ENCODE measurements at places on chromosomes 2 and 18.

GRCh38 chr2:197435598-197436420 is 981 bp upstream of the SF3B1 start:
- peaks cover 55% of the 10 kb centered on the region for H3K4me1 ChIP-seq
- peaks cover 13% of the 10 kb centered on the region for H3K27me3 ChIP-seq
- H3K36me3 ChIP-seq, result no peaks in the 10 kb centered on the region
- peak overlapping the region; percentile 100 for H3K27ac ChIP-seq
- H3K4me3 ChIP-seq, result peak overlapping the region; percentile 100

DNA sequence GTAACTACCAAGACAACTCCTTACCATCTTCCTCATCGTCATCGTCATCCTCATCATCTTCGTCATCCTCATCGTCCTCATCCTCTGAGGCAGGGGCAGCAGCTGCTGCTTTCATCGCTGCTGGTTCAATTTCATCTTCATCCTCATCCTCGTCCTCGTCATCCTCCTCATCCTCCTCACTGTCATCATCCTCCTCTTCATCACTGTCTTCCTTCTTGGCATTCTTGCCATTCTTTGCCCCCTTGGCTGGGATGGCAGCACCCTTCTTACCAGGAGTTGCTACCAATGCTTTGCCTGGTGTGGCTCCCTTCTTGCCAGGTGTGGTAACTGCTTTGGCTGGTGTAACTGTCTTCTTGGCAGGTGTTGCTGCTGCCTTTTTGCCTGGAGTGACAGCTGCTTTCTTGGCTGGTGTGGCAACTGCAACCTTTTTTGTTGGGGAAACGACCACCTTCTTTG is 2.7 kb downstream of the NCL start:
- peak overlapping the region; percentile 50 for H3K27ac ChIP-seq
- peaks cover 76% of the 10 kb centered on the region for H3K4me1 ChIP-seq
- H3K36me3 ChIP-seq, result peaks cover 52% of the 10 kb centered on the region
- no peak for DNase-seq

- H3K36me3 ChIP-seq, result no peaks in the 10 kb centered on the region
- H3K4me1 ChIP-seq, result no peaks in the 10 kb centered on the region
- H3K4me3 ChIP-seq, result no peak overlapping the region
Measured at GRCh38 chr18:10713409-10713808, 187.6 kb downstream of the NAPG start.

DNA sequence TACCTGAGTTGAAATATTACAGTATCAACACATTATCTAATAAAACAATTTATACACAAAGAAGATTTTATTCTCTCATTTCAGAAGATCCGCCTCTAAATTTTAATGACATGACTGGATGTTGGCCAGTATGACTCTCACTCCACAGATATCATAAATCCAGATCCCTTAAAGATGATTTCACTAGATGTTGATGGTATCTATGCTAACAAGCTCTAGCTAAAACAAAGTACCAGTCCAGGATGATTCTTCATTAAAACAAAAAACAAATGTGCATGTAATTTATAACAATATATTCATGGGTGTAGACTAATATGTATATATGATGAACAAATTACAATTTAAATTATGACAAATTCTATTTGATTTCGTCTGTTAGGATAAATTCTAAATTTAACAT is 708.4 kb downstream of the SATB2 start:
- no peak overlapping the region for H3K4me3 ChIP-seq
- no peak overlapping the region for H3K27ac ChIP-seq
- DNase-seq, result no peak
- H3K4me1 ChIP-seq, result no peaks in the 10 kb centered on the region
- H3K36me3 ChIP-seq, result no peaks in the 10 kb centered on the region

- H3K4me1 ChIP-seq, result no peaks in the 10 kb centered on the region
- H3K27me3 ChIP-seq, result no peaks in the 10 kb centered on the region
- H3K4me3 ChIP-seq, result no peak overlapping the region
- H3K27ac ChIP-seq, result no peak overlapping the region
Measured at GRCh38 chr2:46653539-46653938, 174.2 kb downstream of the TMEM247 start.

GRCh38 chr2:3751251-3751650 is 47.9 kb downstream of the DCDC2C start:
- no peak overlapping the region for H3K4me3 ChIP-seq
- no peaks in the 10 kb centered on the region for H3K4me1 ChIP-seq
- H3K27me3 ChIP-seq, result peaks cover 2% of the 10 kb centered on the region

- H3K27me3 ChIP-seq, result peaks cover 1% of the 10 kb centered on the region
- H3K36me3 ChIP-seq, result no peaks in the 10 kb centered on the region
- DNase-seq, result no peak
- H3K27ac ChIP-seq, result no peak overlapping the region
- no peak overlapping the region for H3K4me3 ChIP-seq
Measured at GRCh38 chr2:18842836-18843235, 253.5 kb upstream of the NT5C1B start.

DNA sequence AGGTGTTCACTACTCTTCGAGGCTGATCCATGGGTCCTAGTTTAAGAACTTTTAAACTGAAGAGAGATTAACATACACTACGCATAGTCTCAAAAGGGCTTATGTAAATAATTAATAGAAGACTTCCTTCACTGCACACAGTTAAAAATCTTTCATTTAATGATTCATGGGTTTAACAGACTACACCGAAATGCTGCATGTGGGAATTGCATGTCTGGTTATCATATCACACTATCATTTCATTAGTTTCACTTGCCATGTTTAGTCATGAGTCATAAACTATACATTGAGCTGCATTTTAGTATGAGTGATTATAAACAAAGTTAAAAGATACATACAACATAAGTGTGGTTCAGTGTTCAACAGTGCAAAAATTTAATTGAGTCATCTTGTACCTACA is 31.2 kb downstream of the GLS start:
- H3K4me3 ChIP-seq, result no peak overlapping the region
- H3K4me1 ChIP-seq, result peaks cover 43% of the 10 kb centered on the region
- peak overlapping the region; percentile 20 for H3K27ac ChIP-seq
- H3K36me3 ChIP-seq, result peaks cover 11% of the 10 kb centered on the region

- H3K36me3 ChIP-seq, result no peaks in the 10 kb centered on the region
- DNase-seq, result no peak
- peaks cover 2% of the 10 kb centered on the region for H3K27me3 ChIP-seq
- no peak overlapping the region for H3K4me3 ChIP-seq
- no peaks in the 10 kb centered on the region for H3K4me1 ChIP-seq
Measured at GRCh38 chr2:200131307-200131706, 175.2 kb upstream of the SPATS2L start.

- H3K27me3 ChIP-seq, result no peaks in the 10 kb centered on the region
- H3K27ac ChIP-seq, result no peak overlapping the region
- H3K4me3 ChIP-seq, result no peak overlapping the region
- peaks cover 2% of the 10 kb centered on the region for H3K36me3 ChIP-seq
- no peak for DNase-seq
Measured at GRCh38 chr18:63187791-63188460, 131.6 kb downstream of the BCL2 start.

- no peaks in the 10 kb centered on the region for H3K4me1 ChIP-seq
- peaks cover 4% of the 10 kb centered on the region for H3K27me3 ChIP-seq
- no peaks in the 10 kb centered on the region for H3K36me3 ChIP-seq
- DNase-seq, result no peak
- no peak overlapping the region for H3K4me3 ChIP-seq
Measured at GRCh38 chr2:172131713-172132555, 29.2 kb upstream of the DLX2 start.

- H3K27me3 ChIP-seq, result no peaks in the 10 kb centered on the region
- peaks cover 36% of the 10 kb centered on the region for H3K4me1 ChIP-seq
- no peak overlapping the region for H3K27ac ChIP-seq
- DNase-seq, result no peak
- peaks cover 6% of the 10 kb centered on the region for H3K36me3 ChIP-seq
- H3K4me3 ChIP-seq, result no peak overlapping the region
Measured at GRCh38 chr18:45069546-45069945, 388.9 kb downstream of the SETBP1 start.

DNA sequence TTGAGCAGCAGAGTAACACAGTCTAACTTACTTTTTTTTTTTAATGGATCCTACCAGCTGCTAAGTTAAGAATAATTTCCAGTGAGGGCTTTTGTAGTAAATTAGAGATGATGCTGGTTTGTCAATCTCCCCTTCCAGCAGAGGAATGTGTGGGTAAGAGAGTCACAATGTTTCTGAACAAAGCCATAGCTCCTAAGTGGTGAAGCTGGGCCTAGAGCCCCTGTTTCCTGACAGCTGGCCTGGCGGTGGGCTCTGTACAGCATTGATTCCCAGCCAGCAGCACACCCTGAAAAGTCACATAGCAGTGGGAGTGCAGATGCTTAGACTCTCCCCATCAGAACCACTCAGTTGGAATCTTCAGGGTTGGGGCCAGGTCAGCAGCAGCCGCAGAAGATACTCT is 24.4 kb downstream of the CAPG start:
- no peaks in the 10 kb centered on the region for H3K27me3 ChIP-seq

- H3K4me3 ChIP-seq, result no peak overlapping the region
- no peaks in the 10 kb centered on the region for H3K27me3 ChIP-seq
- H3K4me1 ChIP-seq, result no peaks in the 10 kb centered on the region
- H3K36me3 ChIP-seq, result peaks cover 3% of the 10 kb centered on the region
Measured at GRCh38 chr18:42271647-42272414, 316.8 kb downstream of the PIK3C3 start.

GRCh38 chr2:68544811-68545210 is 77.4 kb downstream of the APLF start:
- no peak for DNase-seq
- H3K27me3 ChIP-seq, result no peaks in the 10 kb centered on the region
- H3K27ac ChIP-seq, result no peak overlapping the region

DNA sequence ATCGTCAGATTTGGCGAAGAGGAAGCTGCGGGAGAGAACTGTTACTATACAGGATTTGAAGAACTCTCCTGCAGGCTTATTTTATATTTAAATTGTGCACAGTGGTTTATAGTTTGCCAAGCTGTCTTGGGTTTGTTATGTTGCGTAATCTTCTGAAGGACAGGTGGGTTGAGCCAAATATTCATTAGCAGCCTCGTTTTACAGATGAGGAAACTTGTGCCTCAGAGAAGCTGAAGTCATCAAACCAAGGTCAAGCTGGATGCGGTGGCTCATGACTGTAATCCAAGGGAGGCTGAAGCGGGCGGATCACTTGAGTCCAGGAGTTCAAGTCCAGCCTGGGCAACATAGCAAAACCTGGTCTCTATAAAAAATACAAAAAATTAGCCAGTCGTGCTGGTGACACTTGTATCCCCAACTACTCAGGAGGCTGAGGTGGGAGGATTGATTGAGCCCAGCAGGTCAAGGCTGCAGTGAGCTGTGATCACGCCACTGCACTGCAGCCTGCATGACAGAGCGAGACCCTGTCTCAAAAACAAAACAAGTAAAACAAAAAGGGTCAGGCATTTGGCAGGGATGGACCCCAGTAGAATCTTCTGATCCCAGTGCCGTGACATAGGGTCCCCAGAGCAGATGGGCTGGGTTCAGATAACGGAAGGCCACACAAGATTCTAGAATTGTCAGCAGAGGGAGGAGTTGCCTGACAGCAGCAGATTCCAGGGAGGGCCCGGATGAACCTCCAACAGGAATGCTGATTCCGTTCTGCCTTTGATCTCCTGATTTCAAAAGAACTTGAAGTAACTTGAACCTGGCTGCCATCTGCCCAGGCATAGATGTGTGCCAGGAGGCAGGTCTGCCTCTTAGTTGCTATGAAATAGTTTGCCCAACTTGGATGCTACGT is 50.6 kb downstream of the SH3BP4 start:
- H3K4me3 ChIP-seq, result no peak overlapping the region
- H3K4me1 ChIP-seq, result no peaks in the 10 kb centered on the region
- DNase-seq, result no peak
- H3K27me3 ChIP-seq, result peaks cover 2% of the 10 kb centered on the region
- no peaks in the 10 kb centered on the region for H3K36me3 ChIP-seq

- DNase-seq, result no peak
- peaks cover 4% of the 10 kb centered on the region for H3K4me1 ChIP-seq
- no peak overlapping the region for H3K27ac ChIP-seq
Measured at GRCh38 chr2:241814643-241815476, 5.9 kb downstream of the NEU4 start.

- no peaks in the 10 kb centered on the region for H3K36me3 ChIP-seq
- H3K27ac ChIP-seq, result no peak overlapping the region
- no peaks in the 10 kb centered on the region for H3K4me1 ChIP-seq
- no peak for DNase-seq
- peaks cover 5% of the 10 kb centered on the region for H3K27me3 ChIP-seq
Measured at GRCh38 chr2:202046572-202046971, 12.9 kb downstream of the FZD7 start.

DNA sequence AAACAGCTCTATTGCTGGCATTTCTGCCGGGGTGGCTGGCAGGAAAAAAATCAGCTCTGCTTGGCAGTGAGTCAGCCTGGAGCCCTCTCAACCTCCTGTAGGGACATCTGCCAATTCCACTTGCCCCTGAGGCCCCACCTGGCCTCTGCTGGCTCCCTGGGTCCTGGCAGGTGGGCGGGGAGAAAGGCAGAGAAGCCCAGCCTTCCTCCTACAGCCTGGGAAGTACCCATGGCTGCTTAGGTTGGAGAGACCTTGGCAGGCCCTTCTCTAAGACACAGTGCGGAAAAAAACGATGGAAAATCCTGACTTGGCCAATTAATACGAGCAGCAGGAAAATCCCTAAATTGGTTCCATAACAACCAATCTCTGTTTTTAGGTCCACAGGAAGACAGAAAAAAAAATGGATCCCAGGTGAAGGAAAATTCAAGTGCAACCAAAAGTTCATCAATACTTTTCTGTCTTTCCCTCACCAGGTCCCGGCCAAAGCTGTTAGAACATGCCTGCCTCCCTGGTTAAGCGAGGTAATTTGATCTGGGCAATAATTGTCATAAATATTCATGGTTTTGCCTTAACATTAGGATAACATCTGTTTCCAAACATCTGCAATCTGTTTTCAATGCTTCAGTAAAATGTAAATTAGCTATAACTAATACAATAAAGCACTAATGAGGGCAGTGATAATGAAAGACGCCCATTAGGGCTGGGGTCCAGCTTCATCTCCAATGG is 245.9 kb downstream of the TFCP2L1 start:
- peaks cover 4% of the 10 kb centered on the region for H3K27me3 ChIP-seq
- H3K4me3 ChIP-seq, result no peak overlapping the region
- no peaks in the 10 kb centered on the region for H3K4me1 ChIP-seq
- H3K36me3 ChIP-seq, result no peaks in the 10 kb centered on the region
- H3K27ac ChIP-seq, result no peak overlapping the region

DNA sequence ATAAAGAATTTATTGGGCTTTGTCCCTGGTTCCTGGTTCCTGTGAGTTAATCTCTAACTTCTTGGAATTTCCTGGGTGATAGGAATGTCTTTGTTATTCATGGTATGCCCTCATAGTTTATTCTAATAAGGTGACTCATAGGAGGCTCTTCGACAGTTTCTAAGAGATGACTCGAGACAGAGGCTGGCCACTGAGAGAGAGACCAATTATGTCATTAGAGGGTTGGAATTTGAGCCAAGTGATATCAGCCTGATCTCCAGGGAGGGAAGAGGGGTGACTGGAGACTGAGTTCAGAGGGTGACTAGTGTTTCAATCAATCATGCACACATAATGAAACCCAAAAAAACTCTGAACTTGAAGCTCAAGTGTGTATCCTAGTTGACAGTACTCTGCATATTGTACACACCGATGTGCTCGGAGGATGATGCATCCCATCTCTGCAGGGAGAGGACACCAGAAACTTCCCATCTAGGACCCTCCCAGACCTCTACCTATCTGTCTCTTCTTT is 185.7 kb downstream of the MTCL1 start:
- H3K36me3 ChIP-seq, result no peaks in the 10 kb centered on the region
- no peak overlapping the region for H3K27ac ChIP-seq
- DNase-seq, result no peak

- DNase-seq, result no peak
- no peaks in the 10 kb centered on the region for H3K4me1 ChIP-seq
- H3K27me3 ChIP-seq, result peaks cover 3% of the 10 kb centered on the region
- H3K36me3 ChIP-seq, result peaks cover 3% of the 10 kb centered on the region
- no peak overlapping the region for H3K4me3 ChIP-seq
Measured at GRCh38 chr18:10045296-10045891, 131.6 kb downstream of the VAPA start.

GRCh38 chr18:32776561-32776960 is 3.7 kb upstream of the KLHL14 start:
- no peak for DNase-seq
- no peaks in the 10 kb centered on the region for H3K36me3 ChIP-seq
- no peaks in the 10 kb centered on the region for H3K4me1 ChIP-seq
- peaks cover 12% of the 10 kb centered on the region for H3K27me3 ChIP-seq
